ENCODE measurements at places on chromosomes 6 and 20. TPM values are rescaled to one million over a fixed set of nuclear protein-coding genes. Genes with fewer than 3 reads are reported as not detected.
A peak's percentile ranks its signal among the peaks of the same experiment; 100 is the strongest.

DNA sequence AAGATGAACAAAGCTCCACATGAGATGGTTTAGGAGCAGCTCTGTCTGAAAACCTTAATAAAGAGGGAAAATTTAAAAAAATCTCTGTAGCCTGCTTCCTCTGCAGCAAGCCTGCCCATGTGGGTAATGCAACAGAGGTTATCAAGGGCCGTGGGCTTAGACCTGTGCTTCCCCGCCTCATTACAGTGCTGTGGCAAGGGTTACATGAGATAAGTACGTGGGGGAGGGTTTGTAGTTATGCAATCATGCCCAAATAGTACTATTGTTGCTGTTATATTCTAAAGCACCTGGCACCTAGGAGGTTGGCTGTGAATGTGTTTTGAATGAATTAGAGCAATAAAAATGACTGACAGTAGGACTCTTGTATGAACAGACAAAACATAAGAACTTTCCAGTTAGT is 68.3 kb downstream of the PKHD1 start:
- peaks cover under 1% of the 10 kb centered on the region for H3K4me1 ChIP-seq
- no peak overlapping the region for H3K27ac ChIP-seq
- no peak for DNase-seq
- no peak overlapping the region for H3K4me3 ChIP-seq

DNA sequence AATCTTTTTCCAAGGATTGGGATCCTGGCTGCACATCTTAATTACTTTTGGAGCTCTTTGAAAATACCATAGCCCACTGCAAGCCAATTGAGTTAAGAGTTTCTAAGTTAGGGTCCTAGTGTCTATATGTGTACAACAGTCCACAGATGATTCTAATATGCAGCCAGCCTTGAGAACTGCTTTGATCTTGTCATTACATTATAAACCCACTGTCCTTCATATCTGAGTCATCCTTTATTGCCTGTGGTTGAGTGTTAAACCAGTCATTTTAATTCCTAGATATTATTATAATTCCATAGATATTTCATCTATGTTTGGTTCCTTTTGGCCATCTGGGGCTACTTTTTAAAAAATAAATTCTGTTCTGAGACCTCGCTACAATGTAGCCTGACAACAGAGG is 24.1 kb downstream of the MCM8 start:
- no peaks in the 10 kb centered on the region for H3K4me1 ChIP-seq
- H3K4me3 ChIP-seq = no peak overlapping the region
- DNase-seq = no peak
- H3K27ac ChIP-seq = no peak overlapping the region

DNA sequence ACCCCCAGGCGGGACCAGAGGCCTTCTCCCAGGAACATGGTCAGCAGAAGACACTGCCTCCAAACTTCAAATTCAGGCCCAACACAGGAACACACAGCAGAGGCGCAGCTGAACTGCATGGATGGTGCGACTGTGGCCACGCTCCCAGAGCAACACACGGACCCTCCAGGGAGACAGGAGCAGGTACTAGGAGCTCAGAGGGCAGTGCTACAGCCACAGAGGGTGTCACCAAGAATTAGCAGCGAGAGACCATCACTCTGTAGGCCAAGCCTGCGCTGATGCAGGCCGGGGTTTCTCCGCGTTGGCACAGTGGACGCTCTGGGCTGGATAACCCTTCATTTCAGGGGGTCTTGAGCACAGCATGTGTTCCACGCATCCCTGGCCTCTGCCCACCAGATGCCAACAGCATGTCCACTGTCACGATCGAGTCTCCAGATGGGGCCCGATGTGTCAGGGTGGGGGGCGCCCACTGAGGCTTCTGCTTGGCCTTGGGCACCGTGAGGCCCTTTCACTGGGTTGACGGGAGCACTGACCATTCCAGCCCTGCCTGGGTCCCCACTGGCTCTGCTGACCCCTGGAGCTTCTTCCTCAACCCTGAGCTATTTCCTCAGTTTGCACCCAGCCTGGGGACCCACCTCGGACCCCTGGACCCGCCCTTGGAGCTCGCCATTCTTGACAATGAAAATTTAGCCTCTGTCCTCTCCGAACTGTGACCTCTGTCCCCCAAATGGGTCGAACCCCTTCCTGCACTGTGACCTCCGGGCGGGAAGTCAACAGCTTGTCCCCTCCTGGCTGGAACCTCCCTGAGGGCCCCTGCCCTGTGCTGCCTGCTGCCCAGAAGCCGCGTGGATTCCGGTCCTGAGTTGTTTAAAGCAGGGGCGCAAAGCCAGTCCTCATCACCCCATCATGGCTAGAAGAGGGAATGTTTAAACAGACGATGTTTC is 239.4 kb downstream of the DLL1 start:
- no peak for DNase-seq
- H3K27ac ChIP-seq = no peak overlapping the region
- peaks cover 36% of the 10 kb centered on the region for H3K4me1 ChIP-seq
- H3K27me3 ChIP-seq = no peaks in the 10 kb centered on the region

GRCh38 chr20:62886709-62887058 is 25.1 kb upstream of the TCFL5 start:
- no peak overlapping the region for H3K4me3 ChIP-seq
- H3K4me1 ChIP-seq = peaks cover 3% of the 10 kb centered on the region
- H3K36me3 ChIP-seq = peaks cover 56% of the 10 kb centered on the region
- H3K27me3 ChIP-seq = no peaks in the 10 kb centered on the region
- no peak for DNase-seq

DNA sequence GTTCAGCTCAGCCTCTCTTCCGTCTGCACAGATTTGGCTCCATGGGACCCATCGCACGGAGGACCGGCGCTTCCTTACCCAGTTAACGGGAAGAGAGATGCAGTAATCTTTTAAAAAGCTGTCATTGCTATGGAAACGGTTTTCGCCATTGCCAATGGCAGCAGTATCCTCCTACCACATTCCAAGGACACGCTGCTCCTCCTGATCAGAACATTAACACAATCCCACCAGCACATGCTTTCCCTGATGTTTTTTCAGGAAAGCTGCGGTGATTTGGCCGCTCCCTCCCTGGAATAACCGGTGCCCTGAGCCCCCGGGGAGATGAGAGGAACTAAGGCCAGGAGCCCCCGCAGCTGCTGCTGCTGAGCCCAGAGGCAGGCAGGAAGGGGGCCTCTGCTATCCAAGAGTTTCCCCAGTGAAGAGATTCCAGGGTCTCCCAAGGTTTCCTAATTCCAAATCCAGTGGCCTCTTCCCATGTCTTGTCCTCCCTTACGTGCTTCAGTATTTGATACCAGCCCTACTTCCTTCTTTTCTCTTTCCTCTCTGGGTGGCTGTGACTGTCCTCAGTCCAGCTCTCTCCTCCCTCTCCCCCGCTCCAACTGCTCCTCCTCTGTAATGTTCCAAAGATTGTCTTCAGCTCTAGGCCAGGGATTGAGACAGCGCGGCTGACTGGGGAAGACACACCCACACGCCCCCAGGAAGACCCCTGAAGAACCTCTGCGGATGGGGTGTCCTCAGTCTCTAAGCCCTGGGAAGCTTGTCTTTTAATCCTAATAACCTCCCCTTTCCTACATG is 2.6 kb downstream of the BNIP5 start:
- H3K4me3 ChIP-seq = no peak overlapping the region
- H3K27me3 ChIP-seq = no peaks in the 10 kb centered on the region
- peaks cover 4% of the 10 kb centered on the region for H3K4me1 ChIP-seq
- no peak for DNase-seq
- no peaks in the 10 kb centered on the region for H3K36me3 ChIP-seq
- no peak overlapping the region for H3K27ac ChIP-seq

DNA sequence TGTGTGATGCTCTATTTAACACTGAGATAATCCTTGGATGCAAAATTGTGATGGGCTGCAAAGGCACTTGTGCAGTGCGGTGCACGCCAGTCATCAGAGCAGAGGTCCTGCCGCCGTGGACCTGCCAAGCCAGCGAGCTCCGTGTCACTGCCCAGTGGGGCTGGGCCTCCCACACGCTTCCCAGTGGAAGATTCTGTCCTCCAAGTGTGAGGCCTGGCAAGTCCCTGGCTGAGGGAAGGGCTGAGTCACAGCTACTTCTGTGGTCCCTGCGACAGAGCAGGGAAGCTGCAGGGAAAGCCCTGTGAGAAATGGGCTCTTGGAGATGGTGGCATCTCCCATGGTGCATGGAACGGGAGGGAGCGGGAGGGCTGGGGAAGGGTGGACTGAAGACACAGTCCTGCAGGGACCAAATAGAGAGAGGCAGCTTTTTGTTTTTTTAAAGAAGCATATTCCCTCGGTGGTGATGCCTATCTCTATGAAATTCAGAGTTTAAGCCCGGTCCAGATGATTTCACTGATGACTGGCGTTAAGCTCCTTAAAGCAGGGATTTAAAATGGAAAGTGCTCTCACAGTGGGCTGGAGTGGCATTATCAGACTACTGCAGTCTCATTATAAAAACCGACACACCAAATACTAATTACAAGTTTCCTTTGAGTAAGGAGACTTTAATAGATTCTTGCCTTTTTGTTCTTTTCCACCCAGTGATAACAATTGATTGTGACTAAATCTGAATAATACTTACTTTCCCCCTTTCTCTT is 413.7 kb downstream of the QKI start:
- no peaks in the 10 kb centered on the region for H3K36me3 ChIP-seq
- no peak overlapping the region for H3K27ac ChIP-seq
- peak; percentile 68 for DNase-seq
- no peaks in the 10 kb centered on the region for H3K4me1 ChIP-seq
- no peaks in the 10 kb centered on the region for H3K27me3 ChIP-seq
- H3K4me3 ChIP-seq = no peak overlapping the region

DNA sequence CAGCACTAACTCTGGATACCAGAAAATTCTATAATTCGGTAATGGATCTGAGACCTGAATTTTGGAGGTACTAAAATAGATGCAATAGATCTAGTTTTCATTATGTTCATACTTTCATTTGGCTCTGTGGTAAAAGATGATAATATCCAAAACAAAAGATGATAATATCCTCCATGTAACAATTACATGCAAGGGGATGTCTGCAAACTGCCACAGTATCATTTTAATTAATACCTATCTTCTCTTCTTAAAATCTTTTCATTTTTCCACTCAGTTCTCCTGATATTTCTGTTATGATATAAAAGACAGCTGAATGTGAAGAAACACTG is 15.6 kb downstream of the BTN2A1 start:
- H3K36me3 ChIP-seq = peaks cover 8% of the 10 kb centered on the region
- H3K27me3 ChIP-seq = no peaks in the 10 kb centered on the region
- H3K4me1 ChIP-seq = peaks cover 21% of the 10 kb centered on the region
- peak overlapping the region; percentile 59 for H3K4me3 ChIP-seq
- H3K27ac ChIP-seq = peak overlapping the region; percentile 89
- DNase-seq = no peak

- no peaks in the 10 kb centered on the region for H3K4me1 ChIP-seq
- H3K36me3 ChIP-seq = no peaks in the 10 kb centered on the region
- H3K27me3 ChIP-seq = no peaks in the 10 kb centered on the region
- no peak overlapping the region for H3K4me3 ChIP-seq
Observed at GRCh38 chr6:124688369-124688768, 273.9 kb upstream of the RNF217 start.

DNA sequence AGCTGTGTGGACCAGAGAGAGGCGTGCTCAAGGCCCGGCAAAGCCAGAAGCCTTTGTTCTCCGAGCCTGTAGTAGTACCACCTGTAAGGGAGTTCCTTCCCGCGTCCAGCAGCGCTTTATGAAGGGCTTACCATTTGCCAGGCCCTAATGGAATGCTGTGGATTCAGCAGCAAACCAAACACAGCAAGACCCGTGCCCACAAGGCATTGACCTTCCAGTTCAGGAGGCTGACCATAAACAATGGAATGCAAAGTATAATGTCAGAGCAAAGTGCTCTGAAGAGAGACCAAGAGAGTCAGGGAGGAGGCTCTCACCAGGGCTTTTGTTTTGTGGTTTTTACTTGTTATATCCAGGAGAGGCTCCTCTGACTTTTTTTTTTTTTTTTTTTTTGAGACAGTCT is 209.8 kb downstream of the ZMYND8 start:
- H3K4me3 ChIP-seq = no peak overlapping the region
- H3K27me3 ChIP-seq = no peaks in the 10 kb centered on the region
- no peak overlapping the region for H3K27ac ChIP-seq
- no peaks in the 10 kb centered on the region for H3K36me3 ChIP-seq
- no peak for DNase-seq

DNA sequence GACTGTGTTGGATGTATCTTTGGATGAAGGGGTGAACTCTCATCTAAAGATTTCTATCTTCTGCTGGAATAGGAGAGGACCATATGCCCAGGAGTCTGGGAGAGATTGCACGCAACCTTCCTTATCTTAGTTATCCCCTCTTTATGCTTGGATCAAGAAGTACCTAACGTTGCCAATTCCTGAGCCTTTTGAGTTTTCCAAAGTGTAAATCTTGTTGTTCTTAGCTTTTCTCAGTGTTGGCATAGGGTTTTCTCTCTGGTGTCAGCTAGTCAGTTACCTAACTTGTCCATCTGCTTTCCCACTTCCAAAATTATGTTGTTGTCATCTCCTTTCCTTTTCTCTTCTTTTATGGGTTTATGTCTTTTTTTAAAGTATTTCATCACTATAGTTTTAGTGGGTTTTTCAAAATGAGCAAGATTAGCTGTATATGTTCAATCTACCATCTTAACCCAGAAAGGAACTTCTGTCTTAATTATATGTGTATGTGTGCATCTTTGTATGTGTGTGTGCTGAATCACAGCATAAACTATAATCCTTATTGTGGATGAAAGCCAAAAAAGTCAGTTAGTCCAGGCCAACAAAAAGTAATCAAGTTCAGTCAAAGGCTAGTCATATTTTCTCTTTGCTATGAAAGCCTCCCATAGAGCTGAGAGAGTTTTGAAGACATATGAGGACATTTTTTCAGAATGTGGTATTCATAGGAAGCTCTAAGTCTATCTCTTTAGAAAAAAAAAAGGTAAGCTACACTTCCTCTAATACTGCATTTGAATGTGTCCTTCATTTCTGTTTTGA is 72.1 kb downstream of the KHDC1L start:
- no peak overlapping the region for H3K27ac ChIP-seq
- H3K4me3 ChIP-seq = no peak overlapping the region
- H3K27me3 ChIP-seq = no peaks in the 10 kb centered on the region
- H3K4me1 ChIP-seq = no peaks in the 10 kb centered on the region
- DNase-seq = no peak
- H3K36me3 ChIP-seq = no peaks in the 10 kb centered on the region

GRCh38 chr20:3121271-3121911 is 36.9 kb upstream of the AVP start:
- no peak overlapping the region for H3K27ac ChIP-seq
- H3K4me1 ChIP-seq = peaks cover 6% of the 10 kb centered on the region
- H3K36me3 ChIP-seq = peaks cover 49% of the 10 kb centered on the region
- no peak for DNase-seq
- no peak overlapping the region for H3K4me3 ChIP-seq

- H3K36me3 ChIP-seq = no peaks in the 10 kb centered on the region
- H3K4me1 ChIP-seq = no peaks in the 10 kb centered on the region
- H3K4me3 ChIP-seq = no peak overlapping the region
- no peak overlapping the region for H3K27ac ChIP-seq
- H3K27me3 ChIP-seq = no peaks in the 10 kb centered on the region
Observed at GRCh38 chr6:163311830-163312229, 102.7 kb upstream of the QKI start.

Gene TTK
- not detected for total RNA-seq

Gene CNKSR3
- total RNA-seq = 23.9 TPM

Gene GABRR1
- not detected for total RNA-seq

All from esophagus muscularis mucosa (tissue), 4 donors.